ENCODE measurements at places on chromosomes 3 and 15.

- peak; percentile 16 for DNase-seq
Observed at GRCh38 chr15:80568876-80569605, 126.1 kb upstream of the ABHD17C start.

- DNase-seq, result no peak
Observed at GRCh38 chr3:182650568-182651128, 142.7 kb upstream of the ATP11B start.

GRCh38 chr15:55708720-55709119, 34.2 kb downstream of the PRTG start:
- no peak for DNase-seq

DNA sequence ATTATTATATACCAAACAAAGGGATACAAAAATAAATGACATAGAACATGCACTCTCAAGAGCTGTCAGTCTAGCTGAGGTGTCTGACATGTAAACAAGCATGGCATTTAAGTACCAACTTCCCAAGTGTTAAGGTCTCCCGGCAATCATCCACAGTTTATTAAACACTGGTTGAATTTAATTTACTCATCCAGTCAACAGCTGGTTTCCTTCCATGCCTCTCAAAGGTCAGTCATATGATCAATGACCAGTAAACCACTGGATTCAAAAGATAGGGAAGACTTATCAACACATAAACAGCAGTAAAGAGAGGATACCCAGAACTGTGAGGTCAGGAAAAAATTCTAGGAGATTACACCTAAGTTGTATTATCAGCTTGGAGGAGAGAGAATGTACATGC, 80.4 kb downstream of the ADAM10 start:
- peak; percentile 3 for DNase-seq

GRCh38 chr3:127784283-127784682, 38.0 kb downstream of the MGLL start:
- no peak for DNase-seq

GRCh38 chr3:16665282-16665741, 60.1 kb upstream of the DAZL start:
- DNase-seq, result no peak

- DNase-seq, result peak; percentile 65
Observed at GRCh38 chr15:70741677-70742293, 21.6 kb downstream of the UACA start.

DNA sequence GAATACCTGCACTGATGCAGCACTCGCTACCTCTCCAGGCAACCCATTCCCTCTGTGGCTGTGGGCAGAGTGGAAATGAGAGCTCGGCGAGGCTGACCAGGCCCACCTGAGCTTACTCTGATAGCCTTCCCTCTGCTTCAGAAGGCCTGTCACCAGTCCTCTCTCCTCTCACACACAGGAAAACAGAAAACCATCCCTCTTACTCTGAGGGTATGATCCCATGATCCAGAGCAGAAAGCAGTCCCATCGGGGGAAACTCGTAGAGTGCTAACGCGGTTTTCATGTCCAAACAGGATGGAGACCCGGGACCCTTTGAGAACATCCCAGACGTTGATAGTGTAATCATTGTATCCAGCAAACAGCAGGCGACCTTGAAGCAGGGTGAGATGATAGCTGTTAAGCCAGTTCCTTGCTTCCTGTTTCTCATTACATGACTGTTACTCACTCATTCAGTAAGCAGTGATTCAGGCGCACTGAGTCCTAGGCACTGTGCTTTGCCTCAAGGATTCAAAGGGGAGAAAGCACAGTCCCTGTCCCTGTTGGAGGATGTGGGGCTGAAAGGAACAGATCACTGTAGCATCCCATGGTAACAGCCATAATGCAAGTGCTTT, 11.8 kb upstream of the BCL2L10 start:
- peak; percentile 76 for DNase-seq

DNA sequence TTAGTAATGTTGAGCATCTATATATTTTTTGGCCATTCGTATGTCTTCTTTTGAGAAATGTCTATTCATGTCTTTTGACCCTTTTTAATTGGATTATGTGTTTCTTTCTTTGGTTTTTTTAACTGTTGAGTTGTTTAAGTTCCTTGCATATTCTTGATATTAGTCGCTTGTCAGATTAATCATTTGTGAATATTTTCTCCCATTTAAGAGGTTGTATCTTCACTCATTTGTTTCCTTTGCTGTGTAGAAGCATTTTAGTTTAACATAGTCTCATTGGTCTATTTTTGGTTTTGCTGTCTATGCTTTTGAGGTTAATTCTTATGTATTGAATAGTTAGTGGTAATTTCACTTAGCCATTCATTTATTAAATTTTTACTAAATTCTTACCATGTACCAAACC, 283.8 kb downstream of the ZPLD1 start:
- DNase-seq, result no peak

DNA sequence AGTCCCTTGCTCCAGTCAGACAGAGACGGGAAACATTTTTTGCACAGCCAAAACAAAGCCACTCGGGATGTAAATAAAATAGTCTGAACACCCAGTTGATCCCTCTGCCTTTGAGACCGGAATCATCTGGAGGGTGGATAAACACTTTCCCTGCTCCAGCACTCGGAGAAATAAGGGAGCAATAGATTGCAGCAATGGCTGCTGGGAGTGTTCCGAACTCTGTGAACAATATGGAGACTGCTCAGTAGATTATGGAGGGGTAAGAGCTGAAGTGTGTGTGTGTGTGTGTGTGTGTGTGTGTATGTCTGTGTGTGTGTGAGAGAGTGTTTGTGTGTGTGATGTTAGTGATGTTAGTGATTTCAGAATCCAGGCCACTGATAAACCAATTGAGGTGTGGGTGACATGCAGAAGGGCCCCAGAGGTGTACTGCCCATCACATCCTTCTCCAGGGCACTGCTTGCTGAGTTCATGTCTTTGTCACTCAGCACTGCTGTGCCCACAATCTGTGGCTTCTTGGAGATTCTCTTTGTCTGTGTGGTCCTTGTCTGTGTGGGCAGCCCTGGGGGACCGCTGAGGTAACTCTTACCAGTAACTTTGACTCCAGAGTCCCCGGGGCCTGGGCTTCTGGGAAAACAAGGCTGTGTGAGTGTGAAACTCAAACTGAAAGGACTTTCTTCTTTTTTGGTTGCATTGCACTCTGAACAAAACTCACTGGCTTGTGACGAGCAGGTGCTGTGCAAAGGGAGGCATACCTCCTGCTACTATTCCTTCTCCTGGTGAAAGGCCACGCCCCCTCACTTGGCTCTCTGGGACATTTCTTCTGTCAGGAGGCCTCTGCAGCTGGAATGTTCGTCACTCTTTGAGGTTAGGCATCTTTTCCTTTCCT, 23.0 kb downstream of the CRYGS start:
- DNase-seq, result no peak

DNA sequence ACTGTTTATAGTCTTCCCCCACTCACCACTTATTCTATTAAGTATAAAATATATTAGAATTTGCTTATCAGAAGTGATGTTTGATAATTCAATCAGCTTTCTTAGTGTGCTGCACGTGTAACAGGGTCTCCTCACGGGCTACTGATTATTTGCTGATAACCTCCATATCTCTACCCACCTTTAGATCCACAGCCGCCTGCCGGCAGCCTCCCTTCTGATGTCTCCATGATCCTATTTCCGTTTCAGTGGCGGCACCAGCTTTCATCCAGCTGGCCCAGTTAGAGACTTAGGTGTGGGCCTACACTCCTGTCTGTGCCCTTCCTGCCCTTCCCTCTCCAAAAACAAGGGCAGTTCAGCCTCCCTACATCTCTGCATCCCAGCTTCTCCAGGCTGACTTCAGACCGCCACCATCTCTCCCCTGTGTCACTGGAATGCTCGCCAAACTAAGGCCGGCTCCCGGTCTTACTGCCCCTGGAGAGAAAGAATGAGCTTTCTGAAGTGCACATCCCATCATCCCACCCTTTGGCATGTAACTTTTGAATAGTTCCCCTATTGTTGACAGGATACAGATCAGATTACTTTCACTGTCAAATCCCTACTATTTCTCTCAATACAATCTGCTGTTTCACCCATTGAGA, 76.6 kb upstream of the PRTG start:
- DNase-seq, result no peak

GRCh38 chr3:87260270-87260669, 16.1 kb downstream of the POU1F1 start:
- DNase-seq, result peak; percentile 51

- DNase-seq, result no peak
Observed at GRCh38 chr3:12287727-12288181, 1.1 kb upstream of the PPARG start.

DNA sequence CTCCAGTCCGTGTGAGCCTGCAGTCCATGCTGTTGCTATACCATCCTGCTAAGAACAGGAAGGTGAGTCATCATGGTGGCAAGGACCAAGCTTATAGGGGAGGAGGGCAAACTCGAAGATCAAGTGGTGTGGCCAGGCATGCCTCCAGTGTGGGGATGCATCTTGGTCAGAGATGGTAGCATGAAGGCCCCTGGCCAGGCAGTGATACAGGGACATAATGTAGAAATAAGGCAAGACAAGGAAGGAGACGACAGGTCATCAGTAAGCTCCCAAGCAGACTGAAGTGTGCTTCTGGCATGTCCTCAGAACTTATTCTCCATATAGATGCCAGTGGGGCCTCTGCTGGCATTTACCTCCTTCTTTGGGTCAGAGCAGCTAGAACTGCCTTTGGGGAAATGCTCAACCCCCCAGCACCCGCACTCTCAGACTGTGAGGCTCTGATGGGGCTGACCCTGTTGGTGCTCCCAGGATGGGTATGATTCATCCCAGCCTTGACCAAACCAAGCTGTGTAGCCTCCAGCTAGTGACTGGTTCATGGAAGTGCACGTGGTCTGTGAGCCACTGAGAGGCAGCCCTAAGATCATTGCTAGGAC, 52.5 kb upstream of the ATP2B2 start:
- peak; percentile 37 for DNase-seq

- peak; percentile 81 for DNase-seq
Observed at GRCh38 chr15:75167588-75168350, 33.9 kb upstream of the C15orf39 start.

DNA sequence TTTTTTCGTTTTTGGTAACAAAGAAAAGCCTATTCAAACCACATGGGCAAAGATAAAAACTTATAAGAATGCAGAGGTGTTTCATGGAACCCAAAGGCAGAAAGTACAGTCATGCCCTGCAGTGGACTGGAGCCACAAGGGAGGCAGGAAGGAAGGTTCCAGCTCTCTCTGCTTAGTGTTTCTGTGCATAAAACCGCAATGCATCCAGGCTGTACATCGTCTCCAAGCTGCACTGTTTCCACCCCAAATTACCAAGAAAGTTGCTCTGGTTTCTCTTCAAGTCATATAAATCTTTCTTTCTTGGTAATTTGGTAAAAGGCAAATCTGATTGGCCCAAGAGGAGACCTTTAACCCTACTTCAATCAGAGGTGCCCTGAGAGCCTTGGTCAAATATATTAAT, 15.8 kb downstream of the TRAT1 start:
- DNase-seq, result no peak

DNA sequence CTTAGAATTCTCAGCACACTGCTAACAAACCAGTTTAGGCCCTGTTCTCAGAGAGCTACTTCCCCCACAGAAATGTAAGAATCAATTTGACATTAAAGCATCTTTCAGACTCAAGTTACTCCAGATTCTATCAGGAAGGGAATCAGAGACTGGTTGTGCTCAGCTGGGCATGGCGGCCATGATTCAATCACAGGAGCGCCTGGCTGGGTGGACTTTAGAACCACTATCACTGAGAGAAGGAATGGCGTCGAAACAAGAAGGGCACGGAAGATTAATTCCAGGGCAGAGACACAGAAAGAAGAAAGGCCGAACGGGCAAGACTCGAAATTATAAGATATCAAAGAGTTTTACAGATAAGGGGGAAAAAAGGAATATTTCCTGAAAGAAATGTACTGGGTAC, 6.2 kb downstream of the TNIK start:
- DNase-seq, result no peak

GRCh38 chr3:16258866-16259265, 5.9 kb downstream of the DPH3 start:
- DNase-seq, result no peak

GRCh38 chr15:89926158-89926557, 13.4 kb upstream of the ARPIN start:
- no peak for DNase-seq

GRCh38 chr3:32195995-32196540, 42.4 kb upstream of the CMTM8 start:
- no peak for DNase-seq

- DNase-seq, result peak; percentile 26
Observed at GRCh38 chr3:101036676-101037075, 43.5 kb upstream of the ABI3BP start.

DNA sequence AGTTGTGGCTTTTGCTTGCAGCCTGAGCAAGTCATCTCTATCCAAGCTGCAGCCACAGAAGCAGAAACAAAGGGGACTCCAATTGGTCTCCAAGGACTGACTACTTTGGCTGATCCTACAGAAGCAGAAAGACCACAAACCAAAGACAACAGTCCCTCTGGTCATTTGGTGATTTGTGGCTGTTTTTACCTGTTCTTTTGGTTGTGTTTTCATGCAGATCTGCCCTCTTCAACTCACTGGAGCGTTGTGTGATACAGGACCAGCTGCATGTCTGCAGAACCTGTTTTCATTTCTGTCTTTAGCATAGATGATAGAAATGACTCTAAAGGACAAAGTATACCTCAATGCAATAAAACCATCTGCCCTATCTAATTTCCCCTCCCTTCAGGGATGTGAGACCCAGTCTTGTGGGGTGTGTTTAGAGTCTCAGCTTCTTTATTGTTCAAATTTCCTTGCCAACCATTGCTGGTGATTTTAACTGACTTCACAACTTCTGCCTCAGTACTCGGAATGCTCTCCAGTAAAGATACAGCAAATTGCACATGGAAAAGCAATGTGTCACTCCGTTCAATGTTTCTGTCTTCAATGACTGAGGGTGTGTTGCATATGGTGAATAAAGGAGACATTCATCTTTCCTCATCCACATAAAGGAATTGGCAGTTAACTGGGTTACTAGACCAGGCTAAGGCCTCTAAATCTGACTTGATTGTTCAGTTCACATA, 48.9 kb upstream of the SLC7A14 start:
- no peak for DNase-seq

DNA sequence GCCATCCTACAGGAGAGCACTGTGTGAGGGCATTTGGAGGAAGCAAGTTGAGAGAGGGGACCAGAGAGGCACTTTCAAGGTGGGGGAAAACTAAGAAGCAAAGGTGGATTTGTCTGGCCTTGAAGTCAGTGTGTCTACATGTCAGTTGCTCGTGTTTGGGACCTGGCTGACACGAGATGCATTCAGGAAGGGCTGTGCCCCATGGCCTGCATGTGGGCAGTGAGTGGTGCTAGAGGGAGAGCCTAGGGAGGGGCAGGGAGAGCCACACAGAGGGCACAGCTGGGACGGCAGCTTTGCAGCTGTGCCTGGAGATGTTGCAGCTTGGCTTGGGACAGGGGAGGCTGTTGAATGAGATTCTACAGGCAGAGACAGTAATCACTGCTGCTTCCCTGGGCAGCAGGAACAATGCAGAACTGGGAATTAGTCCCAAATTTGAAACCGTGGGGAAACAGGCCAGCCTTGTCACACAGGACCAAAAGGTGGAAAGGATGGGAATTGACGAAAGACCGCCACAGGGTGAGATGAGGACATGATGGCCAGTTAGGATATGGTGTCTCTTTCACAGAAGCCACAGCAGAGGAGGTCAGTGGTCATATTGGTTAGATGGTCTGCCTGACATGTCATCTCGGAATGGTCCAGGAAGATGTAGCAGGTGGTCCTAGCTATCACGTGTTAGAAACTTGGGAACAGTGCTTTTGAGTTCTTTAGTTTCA, 10.0 kb downstream of the SEC61A1 start:
- DNase-seq, result no peak

GRCh38 chr3:196081002-196081833, 672 bp downstream of the TFRC start:
- DNase-seq, result peak; percentile 38

GRCh38 chr3:106068381-106068780, 199.6 kb upstream of the CBLB start:
- no peak for DNase-seq
